EH (cell line): ENCODE measurements at places on chromosomes 6 and 20.

- DNase-seq, result no peak
These were observed 721.4 kb downstream of the CBLN4 start for GRCh38 chr20:55283889-55284288.

GRCh38 chr20:19538556-19538955, 219.5 kb upstream of the RIN2 start:
- DNase-seq, result no peak

DNA sequence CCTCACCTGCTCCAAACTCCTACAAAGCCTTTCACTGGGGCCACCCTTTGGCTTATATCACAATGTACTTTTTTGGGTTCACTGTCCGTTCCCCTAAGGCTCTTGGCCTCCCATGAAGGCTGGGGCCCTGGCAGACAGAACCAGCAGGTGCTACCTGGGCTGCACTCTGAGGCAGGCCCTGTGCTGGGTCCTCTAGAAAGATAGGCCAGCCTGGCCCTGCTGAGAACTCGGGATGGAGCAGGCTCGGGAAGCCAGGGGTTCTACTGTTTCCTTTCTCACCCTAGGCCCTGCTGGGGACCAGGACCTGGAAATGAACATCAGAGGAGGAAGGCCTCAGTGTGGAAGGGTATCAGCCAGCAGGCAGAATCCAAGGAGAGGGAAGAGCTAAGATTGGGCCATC, 79.5 kb downstream of the MRPL14 start:
- DNase-seq, result no peak

DNA sequence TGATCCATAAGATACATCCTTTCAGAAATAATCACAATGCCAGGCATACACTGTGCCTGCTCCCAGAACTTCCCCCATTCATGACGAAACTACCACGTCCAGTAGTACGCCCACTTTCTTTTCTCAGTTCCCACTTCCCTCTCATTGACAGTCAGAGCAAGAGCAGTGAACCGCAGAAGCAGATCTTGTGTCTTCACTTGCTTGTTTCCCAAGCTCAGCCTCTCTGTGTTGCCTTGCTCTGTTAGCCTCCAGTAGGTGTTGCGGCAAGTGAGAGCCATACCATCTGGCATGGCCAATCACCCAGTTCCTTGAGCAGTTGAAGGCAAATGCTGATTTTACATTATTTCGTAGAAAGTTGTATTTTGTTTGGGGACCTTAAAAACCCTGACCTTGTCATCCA, 11.7 kb downstream of the UST start:
- no peak for DNase-seq

GRCh38 chr20:22574545-22575086, 9.8 kb downstream of the FOXA2 start:
- DNase-seq, result no peak

- DNase-seq, result peak; percentile 57
These were observed at the start of gene MOXD1 for GRCh38 chr6:132400883-132401617. Gene MOXD1 (minus strand): TSS chr6:132401475. CDS start chr6:132401426, 49 bp downstream.

GRCh38 chr6:46756469-46757213, 9.9 kb downstream of the ANKRD66 start:
- no peak for DNase-seq

GRCh38 chr6:91366781-91367180, 779.9 kb upstream of the MAP3K7 start:
- no peak for DNase-seq

GRCh38 chr6:37243816-37244370, 13.7 kb upstream of the TBC1D22B start:
- no peak for DNase-seq

DNA sequence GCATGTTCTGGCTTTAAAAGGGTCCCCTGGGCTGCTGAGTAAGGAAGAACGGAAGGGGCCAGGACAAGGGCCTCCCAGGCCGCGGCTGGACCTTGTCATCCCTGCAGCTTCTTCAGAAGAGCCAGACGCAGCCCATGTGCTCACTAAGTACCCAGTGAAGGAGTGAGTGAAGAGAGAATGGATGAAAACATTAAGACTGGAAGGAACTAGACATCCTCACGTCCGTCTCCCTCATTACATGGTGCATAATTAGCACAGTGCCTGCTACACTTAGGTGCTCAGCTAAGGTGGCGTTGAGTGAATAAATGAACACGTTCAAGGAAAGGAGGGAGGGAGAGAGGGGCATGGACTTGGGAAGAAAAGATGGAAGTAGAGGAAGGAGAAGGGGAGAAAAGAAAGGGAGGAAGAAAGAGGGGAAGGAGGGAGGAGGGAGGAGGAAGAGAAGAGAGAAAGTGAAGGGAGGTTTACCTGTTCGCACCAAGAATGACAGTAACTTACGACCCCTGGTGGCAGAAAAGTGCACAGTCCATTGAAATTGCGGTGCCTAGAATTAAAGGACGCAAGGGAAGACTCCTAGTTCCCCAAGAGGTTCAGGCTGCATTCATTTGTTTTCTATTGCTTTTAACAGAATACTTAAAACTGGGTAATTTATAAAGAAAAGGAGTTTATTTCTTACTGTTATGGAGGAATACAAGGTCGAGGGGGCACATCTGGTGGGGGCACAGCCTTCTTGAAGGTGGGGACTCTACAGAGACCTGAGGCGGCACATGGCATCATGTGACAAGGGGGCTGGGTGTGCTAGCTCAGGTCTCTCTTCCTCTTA, 8.0 kb downstream of the TP53RK start:
- DNase-seq, result peak; percentile 46

GRCh38 chr6:131823276-131823902, 15.6 kb downstream of the ENPP1 start:
- peak; percentile 88 for DNase-seq

GRCh38 chr6:71851214-71851613, 35.1 kb upstream of the RIMS1 start:
- no peak for DNase-seq

DNA sequence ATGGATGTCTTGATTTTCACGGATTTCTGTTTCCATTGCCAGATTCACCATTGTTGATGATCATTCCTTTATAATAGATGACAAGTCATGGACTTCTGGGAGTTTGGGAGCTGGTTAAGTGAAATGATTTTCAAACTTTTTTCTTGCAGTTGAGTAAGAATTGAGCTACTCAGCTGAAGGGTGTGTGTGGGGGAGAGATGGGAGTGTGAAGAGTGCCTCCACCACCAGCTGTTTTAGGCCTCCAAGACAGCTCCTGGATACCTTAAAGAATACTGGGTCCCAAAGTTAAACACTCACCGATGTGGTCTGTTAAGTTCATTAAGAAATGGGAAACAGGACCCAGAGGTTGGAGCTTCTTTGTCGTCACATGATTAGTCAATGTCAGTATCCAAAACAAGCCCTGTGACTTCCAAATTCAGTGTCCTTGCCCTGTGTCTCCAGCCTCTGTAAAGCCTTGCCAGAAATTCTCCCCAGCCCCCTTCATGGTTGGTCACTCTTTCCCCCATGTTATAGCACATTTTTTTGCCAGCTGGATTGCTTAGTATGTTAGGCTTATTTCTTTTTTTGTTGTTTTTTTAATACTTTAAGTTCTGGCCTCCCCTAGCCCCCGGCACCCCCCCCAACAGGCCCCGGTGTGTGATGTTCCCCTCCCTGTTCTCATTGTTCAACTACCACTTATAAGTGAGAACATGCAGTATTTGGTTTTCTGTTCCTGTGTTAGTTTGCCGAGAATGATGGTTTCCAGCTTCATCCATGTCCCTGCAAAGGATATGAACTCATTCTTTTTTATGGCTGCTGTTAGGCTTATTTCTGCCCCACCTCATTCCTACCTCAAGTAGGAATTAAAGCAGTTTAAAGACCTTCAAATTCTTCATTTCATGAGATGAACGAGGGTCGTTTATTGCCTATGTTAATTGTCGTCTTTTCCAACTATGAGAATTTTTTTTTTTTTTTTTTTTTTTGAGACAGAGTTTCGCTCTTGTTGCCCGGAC, 26.9 kb downstream of the BICRAL start:
- DNase-seq, result no peak

DNA sequence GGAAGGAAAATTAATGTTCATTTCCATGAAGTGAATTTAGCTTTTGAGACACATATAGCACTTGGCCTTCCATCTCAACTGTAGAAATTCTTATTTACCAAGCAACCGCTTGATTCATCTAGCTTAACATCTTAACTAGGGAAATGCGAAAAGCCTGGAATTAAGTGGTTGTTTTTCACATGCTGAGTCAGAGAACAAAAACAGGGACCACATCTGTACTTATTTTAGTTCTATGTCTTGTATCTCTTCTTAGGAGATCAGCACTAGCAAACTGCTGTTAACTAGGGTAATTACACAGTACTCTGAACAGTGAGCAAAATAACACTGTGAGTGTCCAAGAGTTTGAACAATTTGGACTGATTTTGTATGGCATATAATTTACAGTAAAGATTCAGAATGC, 590.9 kb upstream of the NRSN1 start:
- no peak for DNase-seq

DNA sequence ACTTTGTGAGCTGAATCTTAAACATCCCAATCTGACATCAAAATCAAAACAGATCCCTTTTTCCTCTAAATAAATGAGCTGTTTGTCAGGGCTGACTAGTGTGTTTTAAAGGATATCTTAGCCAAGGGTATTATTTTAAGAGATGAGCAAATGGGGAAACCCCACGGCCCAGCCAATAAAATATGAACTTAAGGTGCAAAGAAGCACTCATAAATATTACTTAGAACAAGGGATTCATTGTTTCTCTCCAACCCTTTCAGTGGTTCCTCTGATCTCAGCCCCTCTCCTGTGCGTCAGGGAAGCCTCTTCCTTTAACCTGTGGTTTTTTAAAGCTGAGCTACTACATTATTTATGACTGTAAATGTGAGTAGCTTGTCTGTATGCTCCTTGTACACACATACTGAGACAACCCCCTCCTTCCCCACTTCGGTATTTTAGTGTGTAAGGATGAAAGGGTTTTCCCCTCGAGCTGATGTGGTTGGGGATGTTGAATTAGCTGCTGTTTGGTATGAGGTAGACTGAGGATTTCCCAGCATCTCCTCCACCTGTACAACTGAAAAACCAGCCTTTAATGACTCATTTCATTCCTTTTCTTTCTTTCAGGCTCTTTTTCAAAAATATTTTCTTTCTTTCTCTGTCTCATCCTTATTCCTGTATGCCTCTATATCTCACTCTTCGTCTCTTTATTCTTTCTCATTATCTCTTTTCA, 6.5 kb downstream of the BMP5 start:
- no peak for DNase-seq

GRCh38 chr6:110180228-110181008, at the start of gene CDC40:
Gene CDC40 (plus strand): TSS chr6:110180427. CDS start chr6:110180445, 18 bp downstream.
- DNase-seq, result no peak

DNA sequence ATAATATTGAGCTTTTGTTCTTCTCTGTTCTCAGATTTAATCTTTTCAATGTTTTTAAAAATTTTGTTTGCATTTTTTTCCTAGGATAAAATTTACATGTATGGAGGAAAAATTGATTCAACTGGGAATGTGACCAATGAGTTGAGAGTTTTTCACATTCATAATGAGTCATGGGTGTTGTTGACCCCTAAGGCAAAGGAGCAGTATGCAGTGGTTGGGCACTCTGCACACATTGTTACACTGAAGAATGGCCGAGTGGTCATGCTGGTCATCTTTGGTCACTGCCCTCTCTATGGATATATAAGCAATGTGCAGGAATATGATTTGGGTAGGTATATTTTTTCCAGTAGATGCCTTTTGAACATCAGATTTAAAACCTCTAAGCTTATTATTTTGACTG, 89.8 kb downstream of the ATRN start:
- peak; percentile 65 for DNase-seq

DNA sequence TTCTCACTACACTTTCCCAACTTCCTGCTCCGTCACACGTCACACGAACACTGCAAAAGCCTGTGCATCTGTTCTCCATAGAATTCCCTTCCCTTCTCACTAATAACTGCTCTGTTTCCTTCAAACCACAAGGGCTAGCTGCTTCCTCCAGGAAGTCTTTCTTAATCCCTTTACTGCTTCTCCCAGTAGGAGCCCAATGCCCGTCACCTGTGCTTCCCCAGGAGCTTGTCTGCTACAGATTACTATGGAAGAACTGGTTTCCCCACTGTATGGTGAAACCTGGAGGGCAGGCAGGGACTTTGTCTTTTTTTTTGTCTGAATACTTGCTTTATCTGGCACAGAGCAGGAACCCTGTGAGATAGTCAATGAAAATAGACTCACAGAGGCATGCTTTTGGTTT, 444.7 kb upstream of the MAP3K7 start:
- no peak for DNase-seq

DNA sequence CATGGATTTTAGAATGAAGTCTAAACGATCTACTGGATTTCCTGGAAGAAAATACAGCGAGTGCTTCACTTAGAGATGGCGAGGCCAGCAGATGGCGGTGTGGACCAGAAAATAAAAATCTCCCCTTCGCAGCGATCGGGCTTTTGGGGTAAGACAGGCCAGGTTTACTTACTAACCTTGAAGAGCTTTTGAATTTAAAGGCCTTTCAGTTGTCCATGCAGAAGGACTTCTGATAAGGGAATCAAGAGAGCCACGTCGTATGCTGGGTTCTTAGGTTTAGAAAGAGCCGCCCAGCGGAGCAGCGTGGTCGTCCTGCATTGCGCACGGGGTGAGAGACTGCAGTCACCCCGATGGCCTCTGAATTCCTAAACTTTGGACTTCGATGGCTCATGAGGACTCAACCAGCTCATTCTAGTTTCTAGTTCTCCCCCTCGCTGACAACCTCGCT, 125.2 kb upstream of the RALGAPA2 start:
- peak; percentile 37 for DNase-seq

- peak; percentile 19 for DNase-seq
These were observed 72.4 kb upstream of the SIRPA start for GRCh38 chr20:1822564-1823449.

GRCh38 chr6:22699151-22699550, 129.8 kb downstream of the HDGFL1 start:
- DNase-seq, result no peak

DNA sequence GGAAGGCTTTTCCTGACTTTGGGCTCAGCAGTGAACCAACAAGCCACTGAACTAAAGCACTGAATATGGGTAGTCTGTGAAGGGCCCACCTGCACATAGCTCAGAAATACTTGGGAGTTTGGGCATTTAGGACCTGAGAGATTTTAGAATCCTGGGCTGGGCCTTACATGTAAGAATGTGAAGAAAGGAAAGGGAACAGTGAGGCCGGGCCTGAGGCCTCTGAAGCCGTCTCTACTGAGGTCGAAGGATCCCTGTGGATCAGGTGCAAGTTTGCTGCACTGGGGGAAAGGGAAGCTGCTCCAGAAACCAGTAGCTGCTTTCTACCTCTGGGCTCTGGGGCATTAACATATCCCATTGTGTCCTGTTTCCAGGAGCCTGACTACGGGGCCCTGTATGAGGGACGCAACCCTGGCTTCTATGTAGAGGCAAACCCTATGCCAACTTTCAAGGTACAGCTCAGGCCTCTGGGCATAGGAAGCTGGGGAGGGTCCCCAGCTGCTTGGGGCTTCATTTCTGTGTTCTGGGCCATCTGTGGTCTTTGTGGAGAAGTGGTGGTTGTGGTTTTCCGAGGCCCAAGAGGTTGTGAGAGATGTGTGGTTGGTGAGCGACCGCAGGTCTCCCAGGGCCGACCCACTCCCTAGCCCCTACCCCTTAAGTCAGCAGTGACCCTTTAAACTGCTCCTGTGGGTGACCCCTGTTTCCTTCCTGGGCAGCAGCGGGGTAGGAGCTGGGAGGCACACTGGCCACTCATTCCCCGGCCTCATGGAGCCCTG, 30.3 kb downstream of the PLCG1 start:
- no peak for DNase-seq
